ENCODE measurements at places on chromosomes 3 and 15.

DNA sequence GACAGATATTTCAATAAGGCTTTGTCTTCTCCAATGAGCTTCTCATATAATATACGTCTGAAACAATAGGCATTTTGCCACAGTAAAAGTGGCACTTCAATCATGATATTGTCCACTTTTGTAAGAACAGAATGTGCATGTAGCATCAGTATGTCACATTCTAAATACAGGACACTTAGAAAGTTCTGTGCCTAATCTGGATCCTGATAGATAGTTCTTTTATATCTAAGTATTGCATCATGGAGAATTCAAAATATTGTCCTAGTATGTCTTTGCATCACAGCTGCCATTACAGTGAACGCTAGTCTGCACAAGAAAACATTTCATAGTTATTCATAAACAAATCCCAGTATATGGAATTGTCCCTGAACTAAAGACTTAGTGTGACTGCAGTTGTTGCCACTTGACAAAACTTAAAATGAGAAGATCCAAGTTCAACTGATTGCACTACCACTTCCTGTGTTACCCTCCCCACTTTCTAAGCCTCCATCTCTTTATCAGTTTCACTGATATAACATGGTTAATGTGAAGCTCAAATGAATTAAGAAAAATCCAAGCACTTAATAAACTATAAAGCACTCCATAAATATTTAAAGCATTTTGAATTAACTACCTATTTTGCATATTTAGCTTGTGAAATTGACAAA, 19.6 kb downstream of the LRRFIP2 start:
- no peak for DNase-seq

DNA sequence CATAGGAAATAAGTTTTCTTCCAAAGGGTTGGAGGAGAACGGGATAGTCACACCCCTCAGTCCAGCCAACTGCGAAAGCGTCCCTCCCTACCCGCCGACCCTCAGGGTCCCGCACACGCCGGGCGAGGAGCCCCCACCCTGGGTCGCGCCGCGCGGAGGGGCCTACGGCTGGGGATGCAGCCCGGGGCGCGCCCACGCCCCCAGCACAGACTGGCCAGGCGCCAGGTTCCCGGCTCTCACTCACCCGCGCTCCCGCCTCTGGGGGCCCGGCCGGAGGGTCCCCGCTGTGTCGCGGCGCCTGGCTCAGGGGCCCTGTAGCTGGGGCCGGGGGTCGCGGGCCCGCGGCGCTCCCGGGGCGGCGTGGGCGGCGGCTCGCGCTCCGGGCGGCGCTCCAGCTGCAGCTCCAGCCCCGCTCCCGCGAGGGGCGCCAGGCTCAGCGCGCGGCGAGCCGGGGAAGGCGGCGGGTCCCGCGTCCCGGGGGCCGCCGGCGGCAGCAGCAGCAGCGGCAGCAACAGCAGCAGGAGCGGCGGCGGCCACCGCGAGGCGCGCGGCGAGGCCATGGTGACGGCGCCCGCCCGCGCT, 375 bp downstream of the HEG1 start:
- no peak for DNase-seq

DNA sequence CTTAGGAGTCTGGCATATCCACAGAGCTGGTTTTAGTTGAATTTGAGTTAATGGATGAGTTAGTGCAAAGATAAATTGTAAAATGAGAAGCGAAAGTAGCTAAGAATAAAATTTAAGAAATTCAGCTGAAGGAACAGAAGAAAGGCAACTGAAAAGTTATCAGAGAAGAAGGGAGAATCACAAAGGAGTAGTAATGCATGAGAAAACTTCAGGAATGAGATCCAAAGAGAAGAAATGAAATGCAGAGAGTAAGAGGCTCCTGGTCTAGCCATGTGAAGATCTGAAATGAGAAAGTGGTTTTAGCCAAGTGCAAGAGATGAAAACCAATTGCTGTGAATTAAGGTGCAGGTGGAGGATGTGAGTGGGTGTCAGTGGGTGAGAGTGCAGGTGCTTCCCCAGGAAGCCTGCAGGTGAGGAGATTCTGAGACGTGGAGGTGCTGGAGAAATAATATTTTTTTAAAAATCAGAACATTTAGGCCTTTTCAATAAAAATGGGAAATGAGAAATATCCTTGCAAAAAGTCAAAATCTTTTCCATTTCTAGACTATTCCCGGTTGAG, 18.5 kb downstream of the KBTBD8 start:
- DNase-seq: no peak

DNA sequence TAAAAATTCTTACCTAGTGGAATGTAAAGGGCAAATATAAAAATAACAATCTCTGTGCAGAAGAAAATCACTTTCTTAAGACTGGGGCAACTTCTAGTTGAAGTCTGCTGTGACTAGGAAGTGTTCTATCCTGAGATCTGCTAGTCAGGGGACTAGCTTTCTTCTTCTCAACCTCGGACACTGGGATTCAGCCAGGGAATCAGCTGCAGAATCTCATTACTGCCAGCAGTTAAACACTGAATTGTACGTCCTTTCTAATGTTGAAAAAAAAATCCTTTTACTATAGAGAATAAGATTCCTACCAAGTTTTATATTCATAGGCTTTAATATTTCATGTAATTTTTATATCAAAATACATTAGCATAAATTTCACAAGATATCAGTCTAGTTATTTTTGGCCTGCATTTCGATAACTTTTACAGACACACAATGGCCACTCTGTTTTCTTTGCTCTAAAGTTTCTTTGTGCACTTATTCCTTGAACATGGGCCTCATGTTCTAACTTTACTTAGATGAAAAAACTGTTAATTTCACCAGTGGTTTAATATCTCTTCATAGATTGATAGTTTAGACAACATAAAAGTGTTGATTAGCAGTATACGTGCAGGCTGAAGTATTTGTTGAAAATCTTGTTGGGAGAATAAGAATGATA, 2.6 kb upstream of the NEO1 start:
- DNase-seq: no peak

DNA sequence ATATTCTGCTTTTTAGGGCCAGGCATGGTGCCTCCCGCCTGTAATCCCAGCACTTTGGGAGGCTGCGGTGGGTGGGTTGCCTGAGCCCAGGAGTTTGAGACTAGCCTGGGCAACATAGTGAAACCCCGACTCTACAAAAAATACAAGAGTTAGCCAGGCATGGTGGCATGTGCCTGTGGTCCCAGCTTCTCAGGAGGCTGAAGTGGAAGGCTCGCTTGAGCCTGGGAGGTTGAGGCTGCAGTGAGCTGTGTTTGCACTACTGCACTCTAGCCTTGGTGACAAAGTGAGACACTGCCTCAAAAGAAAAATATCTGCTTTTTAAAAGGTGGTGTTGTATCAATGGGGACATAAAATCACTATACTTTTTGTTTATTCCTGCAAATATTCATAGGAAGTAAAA, 112.8 kb downstream of the C3orf38 start:
- DNase-seq: no peak

- no peak for DNase-seq
These were observed 97.0 kb upstream of the NMNAT3 start for GRCh38 chr3:139774560-139775302.

GRCh38 chr3:64164349-64164748, 60.9 kb downstream of the PRICKLE2 start:
- no peak for DNase-seq

- DNase-seq: no peak
These were observed 353.9 kb upstream of the ROPN1 start for GRCh38 chr3:124345845-124346244.

DNA sequence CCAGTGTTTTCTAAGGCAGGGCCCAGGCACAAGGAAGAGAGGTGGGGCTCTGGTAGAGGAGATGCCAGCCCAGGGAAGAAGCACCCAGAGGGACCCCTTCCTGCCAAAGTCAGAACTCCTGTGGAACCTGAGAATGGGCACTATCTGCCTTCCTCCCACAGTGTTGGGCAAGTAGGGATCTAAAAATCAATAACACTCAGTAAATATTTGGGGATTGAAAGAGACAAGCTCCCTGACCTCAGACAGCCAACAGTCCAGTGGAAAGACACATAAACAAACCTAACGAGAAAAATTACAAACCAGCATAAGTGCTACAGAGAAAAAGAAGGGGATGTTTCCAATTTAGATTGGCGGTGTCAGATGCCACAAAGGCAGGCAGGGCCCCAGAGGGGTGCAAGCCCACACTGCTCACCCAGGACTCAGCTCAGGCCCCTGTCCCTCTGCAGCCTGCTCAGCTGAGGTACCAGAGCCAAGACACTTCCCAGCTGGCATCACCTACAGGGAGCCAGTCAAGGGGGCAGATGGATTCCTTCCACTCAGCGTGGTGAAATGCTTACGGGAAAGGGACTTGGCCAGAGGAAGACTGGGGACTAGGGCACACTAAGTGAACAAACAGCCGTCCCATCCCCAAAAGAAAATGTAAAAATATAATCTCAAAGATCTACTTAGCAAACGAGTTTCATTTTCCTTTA, 15.9 kb downstream of the ADCY5 start:
- no peak for DNase-seq

DNA sequence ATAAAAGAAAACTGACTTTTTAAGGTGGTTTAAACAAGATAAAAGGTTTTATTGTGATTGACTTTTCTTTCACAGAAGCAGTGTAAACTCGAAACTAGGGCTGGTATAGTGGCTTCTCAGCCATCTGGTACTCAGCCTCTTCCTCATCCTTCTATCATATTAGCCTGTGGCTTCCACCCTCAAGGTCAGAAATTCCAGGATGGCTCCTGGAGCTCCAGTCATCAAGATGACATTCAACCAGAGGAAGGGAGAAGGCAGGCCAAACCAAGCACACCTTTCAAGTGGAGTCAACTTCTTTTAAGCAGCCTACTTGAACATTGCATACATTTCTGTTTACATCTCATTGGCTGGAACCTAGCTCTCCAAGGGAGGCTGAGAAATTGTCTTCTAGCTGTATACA, 1.3 kb upstream of the MESD start:
- no peak for DNase-seq

GRCh38 chr3:70431911-70432310, 119.5 kb upstream of the MDFIC2 start:
- no peak for DNase-seq

DNA sequence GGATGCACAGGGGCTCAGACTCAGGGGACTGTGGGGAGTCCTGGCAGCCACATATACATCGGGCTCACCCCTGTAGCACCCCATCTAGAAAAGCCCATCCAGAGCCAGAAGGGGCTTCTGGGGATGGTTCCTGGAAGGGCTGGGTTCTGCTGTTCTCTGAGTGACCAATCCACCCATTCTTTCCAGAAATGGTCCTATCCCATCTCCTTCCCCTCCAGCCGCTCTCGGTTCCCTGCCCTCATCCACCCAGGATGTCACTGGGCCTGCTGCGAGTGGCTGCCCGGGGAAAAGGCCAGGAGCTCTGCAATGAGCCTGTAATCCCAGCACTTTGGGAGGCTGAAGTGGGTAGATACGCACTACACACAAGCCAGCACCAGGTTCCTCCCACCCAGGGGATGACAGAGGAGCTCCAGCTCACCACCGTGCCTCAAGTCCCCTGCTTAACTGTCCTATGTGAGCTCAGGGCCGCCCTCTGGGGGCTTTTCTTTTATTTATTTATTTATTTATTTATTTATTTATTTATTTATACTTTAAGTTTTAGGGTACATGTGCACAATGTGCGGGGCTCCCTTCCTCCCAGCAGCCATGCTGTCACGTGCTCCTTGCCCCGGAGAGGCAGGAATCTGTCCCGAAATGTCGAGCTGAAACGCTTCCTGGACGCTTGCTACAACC, 13.6 kb upstream of the CSK start:
- DNase-seq: no peak

- DNase-seq: no peak
These were observed 37.1 kb downstream of the P3H2 start for GRCh38 chr3:190083635-190084034.

DNA sequence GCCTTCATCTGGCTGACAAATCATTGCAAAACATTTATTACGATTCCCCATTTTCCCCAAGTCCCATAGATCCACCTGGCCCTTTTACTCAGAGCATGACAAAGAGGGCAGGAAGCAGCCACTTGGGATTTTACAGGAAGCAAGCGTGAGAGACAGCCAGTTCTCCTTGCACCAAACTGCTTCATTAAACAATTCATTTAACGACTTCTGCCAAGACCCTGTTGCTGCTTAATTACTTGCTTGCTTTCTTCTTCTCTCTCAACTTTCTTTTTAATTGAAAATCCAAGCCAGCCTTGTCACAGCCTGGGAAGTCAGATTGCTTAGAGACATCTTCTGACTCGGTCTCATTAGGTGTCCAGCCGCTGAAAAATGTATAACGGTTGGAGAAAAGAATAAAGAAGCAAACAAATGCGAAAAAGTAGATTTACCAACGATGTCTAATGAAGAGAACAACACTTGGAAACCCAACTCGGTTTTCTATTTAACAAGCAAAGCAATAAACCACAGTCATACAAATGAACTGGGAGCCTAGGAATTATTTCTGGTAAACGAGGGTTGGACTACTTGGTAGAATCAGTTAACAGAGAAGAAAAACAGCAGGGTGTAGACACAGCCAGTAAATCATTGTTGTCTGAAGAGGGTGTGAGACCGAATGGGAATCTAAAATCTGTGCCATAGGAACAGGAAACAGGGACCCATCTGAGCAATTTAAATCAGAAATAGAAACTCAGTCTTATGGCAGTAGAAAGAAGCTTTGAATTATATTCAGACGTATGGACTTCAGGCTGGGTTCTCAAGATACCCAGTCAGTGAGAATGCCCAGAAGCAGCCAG, 298.3 kb downstream of the LRRC3B start:
- DNase-seq: no peak

DNA sequence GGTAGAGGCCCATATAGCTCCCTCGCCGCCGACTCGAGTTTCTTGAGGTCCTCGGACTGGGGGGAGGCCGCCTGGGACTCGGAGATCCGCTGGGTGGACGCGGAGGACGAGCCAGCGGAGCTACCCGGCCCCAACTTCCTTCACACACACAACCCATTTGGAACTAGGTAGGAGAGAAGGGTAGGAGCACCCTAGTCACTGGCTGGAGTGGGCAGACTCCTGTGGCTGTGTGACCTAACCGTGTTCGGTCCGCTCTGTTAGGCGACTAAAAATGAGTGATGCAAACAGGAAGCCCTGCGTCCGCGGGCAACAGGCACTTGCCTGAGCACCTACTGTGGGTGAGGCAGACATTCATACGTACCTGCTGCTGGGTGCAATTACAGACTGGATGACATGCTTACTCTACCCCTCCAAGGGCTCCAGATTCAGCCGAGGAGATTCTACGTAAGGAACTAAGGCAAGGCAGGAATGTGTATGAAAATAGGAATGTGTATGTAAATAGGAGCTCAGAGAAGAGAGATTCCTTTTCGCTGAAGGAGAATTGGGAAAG, 4.6 kb upstream of the SIN3A start:
- DNase-seq: peak; percentile 64

DNA sequence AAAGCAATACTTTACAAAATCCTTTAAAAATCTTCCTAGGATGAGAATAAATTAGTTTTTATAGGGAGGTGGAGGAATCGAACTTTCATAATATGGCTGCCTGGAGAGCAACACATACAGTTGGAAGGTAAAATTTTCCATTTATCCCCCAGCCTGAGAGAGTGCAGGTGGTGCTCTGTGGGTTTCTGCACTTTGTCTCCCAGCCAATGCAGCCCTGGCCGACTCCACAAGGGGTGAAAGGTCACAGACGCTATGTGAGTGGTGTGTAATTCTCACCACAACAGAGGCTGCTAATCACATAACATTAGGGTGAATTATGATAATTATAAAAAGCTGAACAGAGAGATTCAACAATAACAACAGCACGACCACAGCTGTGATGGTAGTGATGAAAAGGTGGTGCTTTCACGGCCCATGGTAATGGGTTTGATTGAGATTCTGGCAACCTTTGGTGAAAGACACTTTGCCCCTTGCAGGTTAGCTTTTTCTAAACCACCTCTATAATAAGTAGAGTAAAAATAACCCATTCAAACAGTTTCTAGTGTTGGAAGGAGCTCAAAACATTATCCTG, 30.1 kb upstream of the NANOGP8 start:
- DNase-seq: no peak

All from lung microvascular endothelial cell (primary cell).